Head of caudate nucleus (tissue), 42 donors: ENCODE measurements at places on chromosomes 7 and 10.

- no peak for DNase-seq
These were observed 27.6 kb downstream of the CHCHD3 start for GRCh38 chr7:133054162-133054840.

DNA sequence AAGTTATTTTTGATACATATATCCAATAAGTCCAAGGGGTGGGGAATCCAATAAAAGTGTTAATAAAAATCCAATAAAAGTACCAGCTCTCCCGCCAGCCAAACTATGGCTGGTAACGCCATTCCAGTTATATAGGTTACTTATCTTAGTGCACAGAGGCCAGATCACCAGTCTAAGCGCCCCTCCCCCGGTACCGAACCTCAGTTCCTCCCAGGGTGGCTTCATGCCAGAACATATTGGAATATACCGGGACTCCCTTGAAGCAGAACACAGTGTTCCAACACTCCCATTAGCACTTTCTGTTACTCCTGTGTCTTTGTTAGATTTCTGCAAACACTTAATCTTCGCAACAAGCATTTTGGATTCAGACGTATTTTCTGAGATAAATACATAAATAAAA lies 7.5 kb downstream of the FBH1 start:
- DNase-seq, result no peak

DNA sequence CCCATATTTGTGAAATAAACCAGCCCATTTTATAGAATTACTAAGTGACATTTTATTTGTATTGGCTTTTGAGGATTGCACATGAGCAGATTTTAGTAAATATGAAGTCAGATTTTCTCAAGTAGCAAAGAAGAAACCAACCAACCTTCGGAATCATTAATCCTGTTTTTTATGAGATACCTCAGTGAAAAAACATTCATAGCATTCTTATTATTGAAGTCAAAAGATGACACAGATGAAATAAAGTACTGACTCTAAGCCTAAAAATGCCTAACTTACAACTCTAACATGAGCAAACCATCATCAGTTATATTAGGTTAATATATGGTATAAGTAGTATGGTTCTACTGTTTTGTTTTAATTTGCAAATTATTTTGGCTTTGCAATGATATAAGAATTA lies 59.9 kb upstream of the AGBL3 start:
- no peak for DNase-seq

- no peak for DNase-seq
These were observed 21.9 kb downstream of the PDCD4 start for GRCh38 chr10:110893559-110894179.

DNA sequence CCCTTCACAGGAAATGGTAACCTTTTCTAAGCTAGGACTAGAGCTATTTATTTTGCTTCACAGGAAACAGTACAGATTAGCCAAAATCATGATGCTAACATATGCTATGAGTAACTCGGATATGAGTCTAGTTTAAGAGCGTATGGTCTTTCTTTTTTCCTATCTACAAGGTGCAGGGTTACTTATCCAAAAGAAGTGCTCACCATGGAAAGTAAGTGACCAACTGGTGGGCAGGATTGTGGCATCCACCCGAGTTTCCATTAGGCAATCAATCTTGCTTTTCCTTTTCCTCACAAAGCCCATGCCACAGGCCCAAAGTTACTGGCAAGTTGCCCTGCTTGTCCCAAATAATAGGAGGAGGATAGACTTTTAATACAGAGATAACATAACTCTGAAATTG lies 765.1 kb upstream of the POM121L12 start:
- DNase-seq, result no peak

DNA sequence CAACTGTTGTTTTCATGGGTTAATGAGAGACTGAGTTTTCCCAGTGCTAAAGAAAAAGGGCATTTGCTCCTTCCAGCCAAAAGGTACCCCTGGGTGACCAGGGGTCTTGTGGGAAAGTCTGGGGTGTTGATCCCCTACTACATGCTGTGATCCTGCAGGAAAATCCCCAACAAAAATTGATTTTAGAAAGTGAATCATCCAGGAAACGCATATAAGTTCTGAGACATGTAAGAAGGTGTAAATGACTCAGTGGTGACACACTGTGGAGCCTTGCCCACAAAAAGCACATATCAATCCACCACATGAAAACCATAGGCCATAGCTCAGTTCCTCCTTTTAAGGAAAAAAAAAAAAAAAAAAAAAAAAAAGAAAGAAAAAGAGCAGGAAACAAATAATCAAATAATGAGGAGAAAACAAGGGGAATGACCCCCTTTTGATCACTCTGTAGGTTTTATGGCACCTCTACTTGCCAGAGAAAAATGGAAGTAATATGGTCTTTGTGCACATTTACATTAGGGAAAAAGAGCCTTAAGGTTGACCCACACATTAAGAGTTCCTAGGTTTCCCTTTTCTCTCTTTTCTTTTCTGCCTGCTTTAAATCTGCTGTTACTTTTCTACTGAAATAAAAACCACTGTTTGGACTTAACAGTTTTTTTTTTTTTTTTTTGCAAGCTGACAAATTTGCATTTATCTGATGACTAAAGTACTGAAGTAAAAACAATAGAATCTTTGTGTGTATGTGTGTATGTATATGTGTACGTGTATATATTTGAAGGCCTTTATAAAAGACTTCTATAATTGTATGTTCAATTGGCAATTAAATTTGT lies 386.0 kb downstream of the KIF20B start:
- DNase-seq, result no peak

GRCh38 chr10:132634947-132635271 lies 97.3 kb downstream of the INPP5A start:
- no peak for DNase-seq

- DNase-seq, result no peak
These were observed 141.5 kb upstream of the NPVF start for GRCh38 chr7:25369786-25370185.

GRCh38 chr10:131799429-131799828 lies 101.4 kb upstream of the PPP2R2D start:
- no peak for DNase-seq

DNA sequence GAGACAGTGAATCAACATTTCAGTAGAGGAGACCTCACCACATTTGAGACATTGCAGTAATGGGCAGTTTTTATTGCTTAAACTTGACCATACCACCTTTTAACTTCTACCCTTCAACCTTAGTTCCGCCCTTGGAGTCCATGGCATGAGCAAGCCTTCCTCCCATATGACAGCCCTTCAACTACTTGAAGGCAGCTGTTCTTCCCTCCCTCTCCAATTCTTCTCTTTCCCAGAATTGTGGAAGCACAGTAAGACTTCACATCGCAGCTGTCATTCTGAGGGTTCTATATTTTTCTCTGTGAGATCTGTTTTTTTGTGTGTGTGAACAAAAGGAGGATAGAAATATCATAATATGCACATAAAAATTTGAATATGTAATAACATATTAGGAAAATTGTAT lies 2.2 kb upstream of the TSPAN12 start:
- DNase-seq, result no peak

DNA sequence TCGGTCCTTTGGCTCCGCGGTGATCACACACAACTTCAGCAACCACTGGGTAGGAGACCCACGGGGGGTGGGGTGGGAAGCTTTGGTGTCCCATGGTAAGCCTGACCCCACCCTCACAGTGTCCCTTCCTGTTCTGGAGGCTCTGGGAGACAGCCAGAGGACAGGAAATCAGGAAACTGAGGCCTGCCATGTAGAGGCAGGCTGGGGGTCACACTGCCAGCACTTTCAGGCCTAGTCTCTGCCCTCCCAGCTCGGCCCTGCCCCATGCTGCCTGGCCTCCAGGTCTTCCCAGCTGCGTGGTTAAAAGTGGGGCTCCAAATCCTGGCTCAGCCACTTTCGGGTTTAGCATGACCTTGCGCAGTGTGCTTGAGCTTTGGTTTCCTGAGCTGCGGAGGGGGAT lies 10.9 kb downstream of the AQP1 start:
- peak; percentile 8 for DNase-seq

DNA sequence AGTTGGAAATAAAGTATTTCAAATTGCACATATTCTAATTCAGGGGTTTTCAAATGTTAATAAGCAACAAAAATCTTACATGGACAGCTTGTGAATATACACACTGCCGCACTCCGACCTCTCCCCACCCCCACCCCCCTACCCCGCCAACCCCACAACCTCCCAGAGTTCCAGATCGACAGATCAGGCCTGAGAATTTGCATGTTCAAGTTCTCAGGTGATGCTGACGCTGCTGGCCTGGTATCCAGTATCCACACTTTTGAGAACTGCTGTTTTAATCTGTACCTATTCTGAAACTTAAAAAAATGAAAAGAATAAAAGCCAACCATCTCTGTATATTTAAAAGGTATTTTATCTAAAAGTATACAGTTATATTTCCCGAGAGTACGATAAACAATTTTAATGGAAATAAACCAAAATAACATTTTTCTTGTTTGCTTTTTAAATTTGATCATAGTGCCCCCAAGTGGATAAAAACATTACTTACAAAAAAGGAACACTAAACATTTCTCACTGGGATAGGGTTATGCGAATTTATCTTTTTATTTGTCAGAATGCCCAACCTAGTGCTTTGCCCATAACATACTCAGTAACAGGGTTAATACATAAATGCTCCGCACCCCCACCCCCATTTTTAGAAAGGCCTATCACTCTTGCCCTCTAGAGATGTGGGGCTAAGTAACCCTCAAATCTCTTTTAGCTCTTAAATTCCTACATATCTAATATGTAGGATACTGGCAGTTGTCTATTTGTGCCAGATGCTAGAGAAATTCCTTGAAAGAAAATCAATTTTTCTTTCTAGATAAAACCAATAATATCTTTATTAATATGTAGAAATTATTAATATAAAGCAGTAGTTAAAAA lies 166.3 kb downstream of the RNF133 start:
- DNase-seq, result no peak

DNA sequence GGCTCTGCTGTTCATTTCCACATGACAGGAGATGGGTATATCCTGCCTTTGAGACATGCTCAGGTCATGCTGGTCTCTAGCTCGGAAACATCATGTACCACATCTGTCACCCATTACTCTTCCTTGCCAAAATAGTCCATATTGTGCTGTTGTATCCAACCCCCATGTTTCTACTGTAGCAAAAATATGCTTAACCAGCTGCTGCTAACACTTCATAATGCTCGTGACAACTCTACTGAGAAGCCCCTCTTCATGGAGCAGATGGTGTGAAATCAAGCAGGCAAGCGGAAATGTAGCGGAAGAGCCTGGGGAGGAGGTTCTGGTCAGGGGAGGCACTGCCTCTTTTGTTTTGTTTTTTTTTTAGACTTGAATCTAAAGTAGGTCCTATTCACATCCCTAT lies 82.9 kb downstream of the NPY start:
- no peak for DNase-seq
